ENCODE measurements at places on chromosomes 6 and 20.

- no peak for DNase-seq
Observed at GRCh38 chr6:150646228-150646627, 46.5 kb downstream of the PLEKHG1 start.

- DNase-seq: no peak
Observed at GRCh38 chr6:23983735-23984134, 142.3 kb upstream of the NRSN1 start.

DNA sequence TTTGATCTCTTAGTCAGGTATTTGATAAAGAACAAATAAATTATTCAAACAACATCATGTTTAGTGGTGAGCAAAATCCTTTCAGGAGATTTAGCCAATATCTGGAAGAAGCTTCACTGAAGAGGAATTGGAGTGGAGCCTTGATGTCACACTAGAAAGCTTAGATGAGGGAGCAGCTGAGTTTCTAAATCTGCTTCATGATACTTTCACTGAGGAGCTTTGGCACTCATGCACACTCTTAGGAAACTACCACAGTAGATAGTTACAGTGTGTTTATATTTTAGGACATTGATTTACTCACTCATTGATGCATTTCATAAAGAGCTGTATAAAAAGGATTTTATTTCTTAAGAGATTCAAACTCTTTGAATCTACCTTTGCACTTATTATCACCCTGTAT lies 366.2 kb upstream of the BTBD3 start:
- no peak for DNase-seq

DNA sequence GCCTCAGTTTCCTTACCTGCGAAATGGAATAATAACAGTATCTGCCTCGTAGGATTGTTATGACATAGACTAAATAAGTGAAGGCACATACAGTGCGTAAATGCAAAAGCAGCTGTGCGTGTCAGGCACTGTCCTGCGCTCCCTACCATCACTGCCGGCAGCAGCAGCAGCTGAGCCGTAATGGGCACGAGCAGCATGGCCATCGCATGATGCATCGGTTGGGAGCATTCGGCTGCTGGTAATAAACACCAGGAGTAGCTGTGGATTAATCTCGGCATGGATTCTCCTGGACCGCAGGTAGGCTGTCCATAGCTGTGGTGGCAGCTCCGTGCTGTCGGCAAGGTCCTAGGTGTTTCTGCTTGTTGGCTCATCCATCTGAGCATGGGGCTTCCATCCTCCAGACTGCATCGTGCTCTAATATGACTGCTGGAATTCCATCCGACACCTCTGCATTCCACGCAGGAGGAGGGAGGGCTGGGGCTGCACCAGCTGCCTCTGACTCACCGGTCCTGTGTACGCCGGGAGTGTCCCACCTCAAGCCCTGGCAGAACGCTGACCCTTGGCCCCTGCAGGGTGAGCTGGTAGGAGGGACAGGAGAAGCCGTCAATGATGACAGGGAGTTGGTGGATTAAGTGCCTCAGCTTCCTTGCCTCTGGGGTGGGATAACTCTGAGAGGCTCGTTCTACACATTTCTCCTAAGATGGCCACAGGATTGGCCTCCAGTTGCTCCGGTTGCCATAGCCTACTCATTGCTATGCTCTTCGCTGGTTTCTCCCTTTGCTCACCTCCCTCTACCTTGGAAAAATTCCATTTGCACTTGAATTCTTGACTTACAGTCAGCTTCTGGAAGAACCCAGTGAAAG lies 100.9 kb upstream of the PMEPA1 start:
- no peak for DNase-seq

DNA sequence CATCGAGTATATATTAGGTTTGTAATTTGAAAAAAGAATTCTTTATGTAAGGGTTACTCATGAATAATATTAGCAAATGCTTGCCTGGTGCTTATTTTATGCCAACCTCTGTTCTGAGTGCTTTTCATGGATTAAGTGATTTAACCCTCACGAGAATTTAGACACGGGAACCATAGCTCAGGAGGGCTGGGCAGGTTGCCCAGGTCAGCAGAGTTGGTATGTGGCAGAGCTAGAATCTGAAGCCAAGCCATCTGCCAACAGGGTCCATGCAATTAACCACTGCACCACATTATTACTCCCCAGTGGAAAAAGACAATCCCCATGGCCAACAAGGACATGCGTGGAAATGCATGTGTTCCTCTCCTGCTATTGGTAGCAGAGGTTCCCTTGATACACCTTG lies 345.6 kb downstream of the CDC5L start:
- DNase-seq: no peak

DNA sequence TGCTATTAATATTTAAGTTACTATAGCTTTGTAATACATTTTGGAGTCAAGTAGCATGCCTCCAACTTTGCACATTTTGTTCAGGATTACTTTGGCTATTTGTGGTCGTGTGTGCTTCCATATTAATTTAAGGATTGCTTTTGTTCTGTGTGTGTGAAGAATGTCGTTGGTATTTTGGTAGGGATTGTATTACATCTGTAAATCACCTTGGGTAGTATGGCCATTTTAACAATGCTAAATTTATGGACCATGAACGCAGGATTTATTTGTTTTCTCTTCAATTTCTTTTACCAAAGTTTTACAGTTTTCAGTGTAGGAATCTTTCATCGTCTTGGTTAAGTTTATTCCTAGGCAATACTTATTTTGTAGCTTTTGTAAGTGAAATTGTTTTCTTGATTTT lies 758.0 kb downstream of the FRK start:
- DNase-seq: no peak

GRCh38 chr6:107209406-107210305 lies 94.3 kb upstream of the BEND3 start:
- DNase-seq: no peak

DNA sequence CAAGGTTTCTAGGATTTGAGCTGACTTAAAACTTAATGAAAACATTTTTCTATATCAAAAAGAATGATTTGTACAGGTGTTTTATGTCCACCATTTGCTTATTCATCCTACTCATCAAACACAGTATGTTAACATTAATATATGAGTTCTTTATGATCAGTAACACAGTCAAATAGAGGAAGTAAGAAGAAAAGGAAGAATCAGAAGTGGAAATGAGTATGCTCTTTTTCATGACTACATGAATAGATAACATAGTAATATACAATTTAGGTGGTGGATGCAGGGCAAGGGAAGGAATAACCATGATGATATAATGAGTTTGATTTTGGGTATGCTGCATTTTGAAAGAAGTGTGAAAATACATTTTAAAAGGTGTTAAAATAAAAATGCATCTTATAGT lies 16.5 kb downstream of the KPNA5 start:
- DNase-seq: no peak

DNA sequence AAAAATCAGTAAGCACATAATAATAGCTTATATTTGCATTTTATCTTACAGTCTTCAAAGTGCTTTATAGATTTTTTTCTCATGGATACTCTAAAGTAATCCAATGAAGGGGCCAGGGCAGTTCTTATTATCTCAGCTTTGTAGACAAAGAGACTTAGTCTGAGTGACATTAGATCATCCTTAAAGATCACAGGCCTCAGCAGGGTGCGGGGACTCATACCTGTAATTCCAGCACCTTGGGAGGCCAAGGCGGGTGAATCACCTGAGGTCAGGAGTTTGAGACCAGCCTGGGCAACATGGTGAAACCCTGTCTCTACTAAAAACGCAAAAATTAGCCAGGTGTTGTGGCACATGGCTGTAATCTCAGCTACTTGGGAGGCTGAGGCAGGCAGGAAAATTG lies 14.5 kb downstream of the FERMT1 start:
- DNase-seq: no peak

- DNase-seq: peak; percentile 70
Observed at GRCh38 chr20:973785-974194, 28.3 kb downstream of the RSPO4 start.

- DNase-seq: no peak
Observed at GRCh38 chr6:5089481-5090438, 4.6 kb downstream of the PPP1R3G start.

GRCh38 chr20:10307359-10307735 lies 88.7 kb downstream of the SNAP25 start:
- DNase-seq: no peak

DNA sequence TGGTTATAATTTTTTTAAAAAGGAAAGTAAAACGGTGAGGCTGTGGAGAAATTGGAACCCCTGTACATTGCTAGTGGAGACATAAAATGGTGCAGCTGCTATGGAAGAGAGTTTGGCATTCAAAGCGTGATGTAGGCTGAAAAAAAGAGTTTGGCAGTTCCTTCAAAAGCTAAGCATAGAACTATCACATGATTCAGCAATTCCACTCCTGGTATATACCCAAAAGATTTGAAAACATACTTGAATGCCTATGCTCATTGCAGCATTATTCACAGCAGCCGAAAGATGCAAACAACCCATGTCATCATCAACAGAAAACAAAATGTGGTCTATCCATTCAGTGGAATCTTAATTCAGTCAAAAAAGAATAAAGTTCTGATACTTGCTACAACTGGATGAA lies 4.5 kb upstream of the SGK2 start:
- no peak for DNase-seq

DNA sequence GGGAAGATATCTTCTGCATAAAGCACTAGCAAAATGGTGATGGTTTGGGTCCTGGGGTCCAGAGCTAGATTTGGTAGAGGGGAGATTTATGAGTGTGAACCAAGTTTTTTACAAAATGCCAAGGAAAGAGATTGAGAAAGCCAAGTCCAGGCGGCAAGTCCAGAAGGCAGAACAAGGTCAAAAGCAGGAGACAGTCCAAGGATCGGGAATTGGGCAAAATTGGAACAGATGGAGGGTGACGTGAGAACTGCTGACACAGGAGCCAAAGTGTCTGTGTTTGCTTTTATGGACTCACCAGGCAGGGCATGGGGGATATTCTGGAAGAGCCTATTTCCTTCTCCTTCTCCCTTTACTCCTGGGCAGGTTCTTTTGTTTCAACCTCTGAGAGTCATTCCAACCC lies 4.1 kb downstream of the NHLRC1 start:
- no peak for DNase-seq

DNA sequence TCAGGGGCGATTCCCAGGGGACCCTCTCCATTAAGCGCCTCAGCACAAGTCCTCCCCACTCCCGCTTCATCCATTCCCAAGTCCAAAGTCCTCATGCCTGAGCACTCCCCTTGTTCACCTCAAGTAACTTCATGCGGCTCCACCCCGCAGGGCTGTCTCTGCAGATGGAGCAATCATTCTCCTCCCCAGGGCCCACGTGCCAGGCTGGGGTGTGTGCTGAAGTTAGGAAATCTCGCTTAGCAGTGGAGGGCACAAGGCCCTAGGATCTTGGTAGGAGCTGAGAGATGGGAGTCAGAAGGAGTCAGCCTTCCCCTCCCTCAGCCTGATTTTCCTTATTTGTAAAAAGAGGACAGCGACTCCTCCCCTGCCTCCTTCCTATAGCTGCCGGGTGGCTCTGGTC lies 3.5 kb downstream of the TGM3 start:
- no peak for DNase-seq

DNA sequence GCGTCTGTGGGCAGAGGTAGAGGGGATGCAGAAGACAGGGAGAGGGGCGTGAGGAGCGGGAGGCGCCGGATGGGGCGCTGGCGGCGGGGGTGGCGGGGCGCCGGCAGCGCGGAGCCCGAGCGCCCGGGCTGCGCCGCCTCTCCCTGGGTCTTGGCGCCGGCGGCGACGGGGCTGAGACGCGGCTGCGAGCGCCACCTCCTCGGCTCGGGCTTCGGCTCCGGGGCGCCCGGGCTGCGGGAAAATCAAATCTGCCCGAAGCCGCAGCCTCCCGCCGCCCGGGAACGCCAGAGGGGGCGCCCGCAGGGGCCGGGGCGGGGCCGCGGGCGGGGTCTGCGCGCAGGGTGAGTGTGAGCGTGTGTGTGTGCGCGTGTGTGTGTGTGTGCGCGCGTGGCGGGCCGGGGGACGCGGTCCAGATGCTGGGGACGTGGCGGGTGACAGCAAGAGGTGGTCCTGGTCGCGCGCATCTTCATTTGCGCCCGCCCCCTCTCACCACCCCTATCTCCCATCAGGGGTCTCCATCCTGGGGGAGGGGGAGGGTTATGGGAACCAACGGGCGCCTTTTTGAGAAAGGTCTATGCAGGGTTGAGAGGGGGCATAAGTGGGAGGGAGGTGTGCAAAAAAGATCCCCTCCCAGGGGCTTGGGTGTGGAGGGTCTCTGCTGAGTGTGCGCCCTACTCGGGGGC lies 646 bp upstream of the CPNE5 start:
- DNase-seq: peak; percentile 57

DNA sequence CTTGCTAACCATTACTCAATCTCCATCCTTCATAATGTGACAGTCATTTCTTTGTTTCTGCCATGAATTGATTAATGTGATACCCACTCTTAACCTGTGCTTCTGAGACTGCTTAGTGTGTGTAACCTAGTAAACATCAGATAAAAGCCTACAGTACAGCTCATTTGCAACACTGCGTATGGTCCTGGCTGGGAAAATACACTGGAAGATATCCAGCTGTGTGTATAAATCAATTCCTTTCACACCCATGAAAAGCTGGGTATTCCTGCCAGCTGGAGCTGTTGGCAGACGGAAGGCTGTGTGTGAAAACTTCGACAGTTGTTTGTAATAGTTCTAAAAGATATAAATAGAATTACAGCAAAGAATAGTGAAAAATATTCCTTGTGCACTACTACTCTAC lies 509.2 kb downstream of the FRK start:
- no peak for DNase-seq

GRCh38 chr20:49569411-49570115 lies 1.6 kb upstream of the PTGIS start:
- no peak for DNase-seq

GRCh38 chr20:63378626-63379025 lies 17.5 kb upstream of the CHRNA4 start:
- DNase-seq: no peak

DNA sequence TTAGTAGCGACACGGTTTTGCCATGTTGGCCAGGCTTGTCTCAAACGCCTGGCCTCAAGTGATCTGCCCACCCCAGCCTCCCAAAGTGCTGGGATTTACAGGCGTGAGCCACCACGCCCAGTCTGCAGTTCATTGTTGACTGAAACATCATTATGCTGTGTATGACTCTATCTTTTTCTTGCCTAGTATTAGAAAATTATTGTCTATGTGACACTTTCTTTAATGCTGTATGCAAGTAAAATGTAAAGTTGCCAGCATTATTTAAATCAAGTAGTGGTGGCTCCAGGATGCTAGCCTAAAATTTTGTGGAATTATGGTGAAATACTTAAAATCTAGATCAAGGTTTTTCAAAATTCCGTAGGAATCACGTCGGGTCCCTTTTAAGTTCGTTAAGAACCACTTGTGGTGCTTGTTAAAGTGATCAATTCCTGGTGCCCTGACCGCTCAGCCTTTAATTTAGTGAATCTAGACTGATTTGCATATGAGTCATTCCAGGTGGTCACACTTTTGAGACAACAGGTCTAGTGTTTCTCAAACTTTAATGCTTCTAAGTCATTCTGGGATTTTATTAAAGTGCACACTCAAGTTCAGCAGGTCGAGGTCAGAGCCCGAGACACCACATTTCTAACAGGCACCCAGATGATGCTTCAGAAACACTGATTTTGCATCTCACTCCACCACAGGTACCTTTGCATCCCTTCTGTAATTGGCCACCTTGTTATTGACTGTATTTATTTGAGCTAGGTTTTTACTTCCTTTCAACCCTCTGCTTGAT lies 132.6 kb upstream of the MTHFD1L start:
- DNase-seq: no peak

GRCh38 chr6:17103715-17104114 lies 1.9 kb downstream of the STMND1 start:
- DNase-seq: no peak

- peak; percentile 51 for DNase-seq
Observed at GRCh38 chr6:148559848-148560433, 186.9 kb upstream of the UST start.

GRCh38 chr6:116682334-116682712 lies 1.3 kb downstream of the KPNA5 start:
- DNase-seq: peak; percentile 28

- peak; percentile 99 for DNase-seq
Observed at GRCh38 chr6:53348371-53349208, at the start of gene ELOVL5. ELOVL5 (minus strand) TSS chr6:53348950; CDS start chr6:53295699, 53,251 bp downstream.
